Activated CD8-positive, alpha-beta memory T cell treated with anti-CD3 and anti-CD28 coated beads, Interleukin-2, amount 50 U/mL, for 4 hours (primary cell): ENCODE measurements at places on chromosomes 11 and 22.

DNA sequence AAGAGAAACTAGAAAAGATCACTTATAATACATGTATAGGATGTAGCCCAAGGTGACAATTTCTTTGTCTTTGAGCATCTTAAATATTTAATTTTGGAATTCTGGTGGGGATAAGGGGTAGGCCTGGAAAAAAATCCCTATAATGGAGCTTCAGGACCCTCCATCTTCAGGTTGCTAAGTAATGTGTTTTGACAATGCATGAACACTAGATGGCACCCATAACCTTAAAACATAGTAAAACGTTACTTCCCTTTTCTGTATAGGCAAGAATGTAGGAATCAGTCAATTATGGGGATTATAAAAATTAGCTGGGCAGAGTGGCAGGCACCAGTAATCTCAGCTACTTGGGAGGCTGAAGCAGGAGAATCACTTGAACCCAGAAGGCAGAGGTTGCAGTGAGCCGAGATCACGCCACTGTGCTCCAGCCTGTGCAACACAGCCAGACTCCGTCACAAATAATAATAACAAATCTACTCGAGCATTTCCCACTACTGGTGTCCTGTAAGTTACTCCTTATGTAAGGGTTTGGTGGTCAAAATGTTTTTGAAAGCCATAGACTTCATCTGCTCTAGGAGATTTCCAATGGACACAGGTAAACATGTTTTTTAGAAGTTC is 541.9 kb upstream of the CCDC90B start:
- no peak for DNase-seq

- no peak for DNase-seq
Observed at GRCh38 chr11:44931466-44931865, 19.2 kb downstream of the TP53I11 start.

DNA sequence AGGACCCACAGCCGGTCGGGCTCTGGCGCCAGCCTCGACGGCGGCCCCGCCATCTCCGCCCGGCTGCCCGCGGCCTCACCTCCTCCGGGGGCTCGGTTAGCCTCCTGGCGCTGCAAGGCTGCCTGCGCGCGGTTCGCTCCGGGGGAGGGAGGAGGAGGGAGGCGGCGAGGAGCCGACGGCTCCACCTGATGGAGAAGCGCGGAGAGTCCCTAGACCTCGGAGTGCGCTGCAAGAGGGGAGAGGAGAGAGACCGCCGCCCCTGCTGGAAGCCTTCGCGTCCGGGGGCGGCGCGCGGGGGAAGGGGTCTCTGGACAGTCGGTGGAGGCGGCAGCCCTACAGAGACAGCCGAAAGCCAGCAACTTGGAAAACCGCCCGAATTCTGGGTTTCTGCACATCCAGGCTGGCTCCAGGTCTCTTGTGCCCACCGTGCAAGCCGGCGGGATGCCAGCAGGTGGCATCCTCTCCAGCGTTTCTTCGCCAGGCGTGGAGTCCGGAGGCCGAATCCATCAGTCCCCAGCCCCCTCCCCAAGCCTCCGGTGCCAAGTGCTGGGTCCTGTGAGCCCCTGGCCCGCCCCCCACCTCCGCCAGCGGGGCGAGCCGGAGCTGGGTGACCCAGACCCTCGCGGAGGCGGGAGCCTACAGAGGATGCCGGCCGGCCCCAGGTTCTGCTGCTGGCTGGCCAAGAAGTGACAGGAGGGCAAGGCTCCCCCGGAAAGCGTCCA is 2.9 kb upstream of the KIRREL3 start:
- no peak for DNase-seq

- DNase-seq = no peak
Observed at GRCh38 chr11:15852179-15852578, 504.2 kb downstream of the SOX6 start.

DNA sequence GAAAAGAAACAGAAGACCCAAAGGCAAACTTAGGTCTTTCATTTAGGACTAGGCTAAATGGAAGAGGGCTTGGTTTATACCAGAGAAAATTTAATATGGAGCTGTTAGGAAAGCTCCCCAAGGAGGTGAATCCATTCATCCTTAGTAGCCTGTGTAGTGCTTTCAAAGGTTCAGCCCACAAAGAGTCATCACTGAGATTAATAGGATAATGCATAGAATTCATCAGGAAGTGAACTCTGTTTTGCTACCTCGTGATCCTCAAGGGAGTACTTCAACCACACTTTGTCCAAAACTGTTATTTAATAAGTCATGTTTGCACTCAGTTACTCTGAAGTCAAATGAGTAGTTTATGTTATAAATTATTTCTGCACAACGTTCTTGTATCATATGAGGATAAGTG is 43.3 kb upstream of the MMP7 start:
- DNase-seq = no peak

GRCh38 chr11:105609341-105609781 is 512 bp upstream of the GRIA4 start:
- DNase-seq = no peak

GRCh38 chr11:84414920-84415319 is 1128.8 kb upstream of the CCDC90B start:
- DNase-seq = no peak

- no peak for DNase-seq
Observed at GRCh38 chr11:65184146-65184545, 2.4 kb downstream of the CAPN1 start.

DNA sequence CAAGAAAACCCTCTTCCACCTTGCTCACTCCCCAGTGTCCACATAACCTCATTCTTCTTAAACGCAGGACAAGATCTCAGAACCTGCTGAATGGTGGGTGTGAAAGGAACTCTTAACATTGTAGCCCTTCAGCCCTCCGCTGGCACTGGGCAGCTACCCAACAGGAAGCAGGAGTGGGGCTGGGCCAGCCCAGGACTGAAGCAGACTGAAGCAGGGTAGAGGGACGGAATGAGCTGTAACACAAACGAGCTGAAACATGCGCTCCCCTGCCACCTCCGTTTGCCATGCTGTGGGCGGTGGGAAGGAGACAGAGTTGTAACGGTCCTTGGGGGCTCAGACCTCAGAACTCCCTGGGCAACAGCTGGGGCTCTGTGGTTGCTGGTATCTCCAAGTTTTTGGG is 23.6 kb downstream of the NPAT start:
- no peak for DNase-seq

- no peak for DNase-seq
Observed at GRCh38 chr22:45397806-45398205, 15.6 kb downstream of the SMC1B start.

- DNase-seq = no peak
Observed at GRCh38 chr11:123543797-123544196, 110.6 kb downstream of the SCN3B start.

DNA sequence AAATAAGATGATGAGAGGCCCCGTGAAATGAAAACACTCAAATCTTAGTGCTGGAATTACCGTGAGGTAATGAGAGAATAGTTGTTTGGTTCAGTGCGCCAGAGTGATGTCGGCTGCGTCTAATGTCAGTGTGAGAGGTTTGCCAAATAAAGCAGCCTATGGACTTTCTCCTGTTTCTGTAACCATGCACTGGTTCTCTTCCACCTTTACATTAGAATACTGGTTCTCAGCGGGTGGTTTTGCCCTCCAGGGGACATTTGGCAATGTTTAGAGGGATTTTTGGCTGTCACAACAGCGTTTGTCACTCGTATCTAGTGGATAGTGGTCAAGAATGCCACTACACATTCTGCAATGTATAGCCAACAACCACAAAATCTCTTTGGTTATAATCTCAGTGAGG is 1.1 kb downstream of the OOSP4B start:
- DNase-seq = no peak

DNA sequence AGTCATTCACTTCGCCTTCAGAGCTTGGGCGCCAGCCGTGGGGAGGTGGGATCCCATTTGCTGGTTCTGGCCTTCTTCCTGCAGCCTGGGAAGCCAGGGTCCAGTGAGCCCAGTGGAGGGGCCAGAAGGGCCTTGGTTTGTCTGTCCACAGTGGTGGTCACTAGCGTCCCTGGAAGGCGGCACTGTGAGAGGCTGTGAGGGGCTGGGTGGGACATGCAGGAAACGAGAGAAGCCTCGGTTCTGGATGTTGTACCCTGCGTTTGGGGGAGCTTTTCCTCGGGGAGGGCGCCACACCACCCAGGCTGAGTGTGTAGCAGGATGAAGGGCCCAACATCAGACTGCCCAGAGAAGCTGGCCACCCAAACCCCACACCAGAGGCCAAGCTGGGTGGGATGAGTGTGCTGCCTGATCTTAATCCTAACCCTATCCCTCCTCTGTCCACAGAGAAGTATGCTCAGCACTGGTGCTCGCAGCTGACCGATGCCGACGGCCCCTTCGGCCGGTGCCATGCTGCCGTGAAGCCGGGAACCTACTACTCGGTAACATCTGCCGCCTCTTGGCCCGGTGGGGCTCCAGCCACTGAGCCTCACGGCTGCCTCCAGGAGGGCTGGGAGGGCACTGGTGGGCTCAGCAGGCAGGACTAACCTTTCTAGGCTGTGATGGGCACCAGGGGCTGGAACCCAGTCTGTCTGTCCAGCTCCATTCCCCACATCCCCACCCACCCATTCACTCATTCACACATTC is 14.4 kb downstream of the MUC5AC start:
- no peak for DNase-seq

DNA sequence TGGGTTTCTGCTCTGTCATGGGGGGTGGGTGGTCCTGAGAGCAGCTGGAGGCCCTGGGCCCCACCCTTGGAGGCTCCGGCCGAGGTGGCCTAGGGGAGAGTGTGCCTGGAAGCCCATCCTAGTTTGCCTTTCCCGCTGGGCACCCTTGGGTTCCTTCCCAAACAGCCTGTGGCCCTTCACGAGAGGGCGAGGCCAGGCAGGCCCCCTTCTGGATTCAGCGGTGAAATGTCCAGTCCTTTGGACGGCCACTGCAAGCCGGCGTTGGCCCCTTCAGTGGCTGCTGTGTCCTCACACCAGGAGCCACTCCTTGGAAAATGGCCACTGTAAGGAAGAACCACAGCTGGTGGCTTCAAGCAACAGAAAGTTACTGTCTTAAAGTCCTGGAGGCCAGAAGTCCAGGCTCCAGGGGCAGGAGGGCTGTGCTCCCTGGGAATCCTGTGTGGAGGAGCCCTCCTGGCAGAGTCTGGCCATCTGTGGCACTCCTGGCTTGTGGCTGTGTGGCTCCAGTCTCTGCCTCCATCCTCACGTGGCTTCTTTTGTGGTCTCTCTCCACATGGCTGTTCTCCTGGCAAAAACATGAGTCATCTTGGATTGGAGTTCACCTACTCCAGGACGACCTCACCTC is 854.1 kb downstream of the TBC1D22A start:
- DNase-seq = no peak

DNA sequence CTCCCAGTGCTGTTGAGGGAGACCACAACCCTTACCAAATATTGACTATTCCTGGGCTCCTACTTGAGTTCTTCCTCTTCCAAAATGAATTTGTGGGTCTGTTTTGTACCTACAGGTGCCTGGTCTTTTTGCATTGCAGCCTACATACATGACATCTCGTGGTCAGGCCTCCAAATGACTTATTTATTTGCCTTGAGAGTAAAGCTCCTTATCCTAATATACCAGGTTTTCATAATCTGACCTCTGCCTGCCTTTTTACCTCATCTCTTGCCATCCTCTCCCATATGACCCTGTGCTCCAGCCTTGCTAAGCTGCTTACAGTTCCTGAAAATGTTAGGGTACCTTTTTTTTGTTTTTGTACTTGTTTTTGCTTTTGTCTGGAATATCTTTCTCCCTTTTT is 130.4 kb downstream of the UVRAG start:
- no peak for DNase-seq

- no peak for DNase-seq
Observed at GRCh38 chr11:94877443-94878200, 95.7 kb downstream of the CWC15 start.

DNA sequence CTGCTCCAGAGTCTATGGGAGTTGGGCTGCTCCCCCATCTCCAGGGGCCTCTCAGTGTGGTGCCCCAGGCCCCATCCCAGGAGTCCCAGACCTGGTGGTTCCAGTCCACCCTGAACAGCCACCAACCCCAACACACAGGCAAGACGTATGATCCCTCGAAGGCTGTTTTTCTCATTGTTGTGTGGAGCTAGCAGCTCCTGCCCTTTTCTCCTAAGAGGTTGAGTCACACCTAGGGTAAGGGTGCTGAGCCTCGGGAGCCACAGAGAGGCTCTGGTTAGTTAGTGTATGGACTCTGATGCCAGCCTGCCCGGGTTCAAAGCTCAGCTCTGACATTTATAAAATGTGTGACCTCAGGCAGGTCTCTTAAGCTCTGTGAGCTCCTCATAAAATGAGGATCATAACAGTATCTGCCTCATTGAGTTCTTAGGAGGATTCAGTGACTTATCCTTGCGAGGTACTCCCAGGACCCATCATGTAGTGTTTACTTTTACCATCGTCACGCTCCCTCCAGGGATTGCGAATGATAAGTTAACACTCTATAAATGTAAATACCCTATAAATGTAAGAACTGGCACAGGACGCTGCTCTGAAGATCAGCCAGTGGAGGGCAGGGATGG is 47.2 kb downstream of the FBLN1 start:
- DNase-seq = no peak

- DNase-seq = peak; percentile 38
Observed at GRCh38 chr11:10413268-10413667, 41.8 kb upstream of the AMPD3 start.

DNA sequence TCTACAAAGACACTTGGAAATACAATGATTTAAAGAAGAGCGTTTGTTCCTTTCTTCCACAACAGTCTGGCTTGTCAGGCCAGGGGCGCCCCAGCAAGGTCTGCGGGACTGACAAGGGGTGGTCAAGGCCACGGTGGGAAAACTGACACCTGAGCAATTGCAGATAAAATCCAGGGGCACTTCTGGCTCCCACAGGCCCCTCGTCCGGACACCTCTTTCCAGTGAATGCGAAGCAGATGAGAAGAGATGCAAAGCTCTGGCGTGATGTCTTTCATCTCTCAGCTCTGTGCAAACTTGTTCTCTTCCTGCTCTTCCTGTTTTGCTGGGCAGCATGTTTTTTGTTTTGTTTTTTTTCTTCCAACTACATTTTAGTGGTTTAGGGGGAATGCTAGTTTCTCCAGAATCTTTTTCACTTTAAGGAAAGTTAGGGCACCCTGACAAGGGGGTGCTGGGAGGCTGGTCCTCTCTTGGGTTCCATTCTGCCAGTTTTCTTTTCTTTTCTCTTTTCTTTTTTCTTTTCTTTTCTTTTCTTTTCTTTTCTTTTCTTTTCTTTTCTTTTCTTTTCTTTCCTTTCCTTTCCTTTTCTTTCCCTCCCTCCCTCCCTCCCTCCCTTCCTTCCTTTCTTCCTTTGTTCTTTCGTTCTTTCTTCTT is 11.1 kb upstream of the CBX6 start:
- DNase-seq = no peak

DNA sequence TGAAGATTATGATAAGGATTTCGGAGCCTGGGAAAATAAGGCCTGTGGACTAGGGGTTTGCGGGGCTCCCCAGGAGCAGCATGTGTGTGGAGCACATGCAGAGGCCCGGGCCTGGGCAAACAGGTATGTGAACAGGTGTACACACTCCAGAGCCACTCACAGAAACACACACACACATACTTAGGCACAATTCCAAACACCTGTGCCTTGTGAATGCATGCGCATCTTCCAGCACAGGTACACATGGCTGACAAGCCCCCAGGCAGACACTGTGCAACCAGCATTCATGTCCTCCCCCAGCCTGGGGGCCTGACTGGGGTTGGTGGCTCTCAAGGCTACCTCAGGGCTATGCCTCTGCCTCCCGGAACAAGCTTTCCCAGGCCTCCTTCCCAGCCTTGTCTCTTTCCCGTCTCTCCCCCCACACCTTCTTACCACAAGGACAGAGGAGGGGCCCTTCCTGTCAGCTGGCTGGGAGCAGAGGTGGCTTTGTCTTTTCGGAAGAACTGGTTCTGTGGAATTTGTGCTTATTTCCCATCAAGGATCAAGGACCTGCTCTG is 2.6 kb upstream of the P2RY6 start:
- DNase-seq = no peak
